Psoas muscle (tissue), 8 donors: ENCODE measurements at places on chromosomes 12 and 14. TPM values are rescaled to one million over a fixed set of nuclear protein-coding genes. Genes with fewer than 3 reads are reported as not detected.

- peak overlapping the region; percentile 55 for H3K4me3 ChIP-seq
- no peak for DNase-seq
- no peaks in the 10 kb centered on the region for H3K27me3 ChIP-seq
- H3K36me3 ChIP-seq = no peaks in the 10 kb centered on the region
Measured at GRCh38 chr12:102484017-102484416, 3.7 kb upstream of the IGF1 start.

The TROAP gene
- 0.39 TPM for total RNA-seq

DNA sequence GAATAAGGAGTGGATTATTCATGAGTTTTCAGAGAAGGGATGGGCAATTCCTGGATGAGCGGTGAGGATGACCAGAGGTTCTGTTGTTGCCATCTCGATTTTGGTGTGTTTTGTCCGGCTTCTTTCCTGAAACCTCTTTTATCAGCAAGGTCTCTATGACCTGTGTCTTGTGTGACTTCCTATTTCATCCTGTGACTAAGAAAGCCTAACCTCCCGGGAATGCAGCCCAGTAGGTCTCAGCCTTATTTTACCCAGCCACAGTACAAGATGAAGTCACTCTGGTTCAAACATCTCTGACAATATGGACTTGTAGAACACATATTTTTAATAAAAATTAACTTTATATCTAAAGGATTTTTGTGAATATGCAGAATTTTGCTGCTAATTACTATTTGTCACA is 716.4 kb downstream of the FSCB start:
- H3K27ac ChIP-seq = no peak overlapping the region
- DNase-seq = no peak
- no peaks in the 10 kb centered on the region for H3K27me3 ChIP-seq
- no peaks in the 10 kb centered on the region for H3K36me3 ChIP-seq
- no peaks in the 10 kb centered on the region for H3K4me1 ChIP-seq
- no peak overlapping the region for H3K4me3 ChIP-seq

DNA sequence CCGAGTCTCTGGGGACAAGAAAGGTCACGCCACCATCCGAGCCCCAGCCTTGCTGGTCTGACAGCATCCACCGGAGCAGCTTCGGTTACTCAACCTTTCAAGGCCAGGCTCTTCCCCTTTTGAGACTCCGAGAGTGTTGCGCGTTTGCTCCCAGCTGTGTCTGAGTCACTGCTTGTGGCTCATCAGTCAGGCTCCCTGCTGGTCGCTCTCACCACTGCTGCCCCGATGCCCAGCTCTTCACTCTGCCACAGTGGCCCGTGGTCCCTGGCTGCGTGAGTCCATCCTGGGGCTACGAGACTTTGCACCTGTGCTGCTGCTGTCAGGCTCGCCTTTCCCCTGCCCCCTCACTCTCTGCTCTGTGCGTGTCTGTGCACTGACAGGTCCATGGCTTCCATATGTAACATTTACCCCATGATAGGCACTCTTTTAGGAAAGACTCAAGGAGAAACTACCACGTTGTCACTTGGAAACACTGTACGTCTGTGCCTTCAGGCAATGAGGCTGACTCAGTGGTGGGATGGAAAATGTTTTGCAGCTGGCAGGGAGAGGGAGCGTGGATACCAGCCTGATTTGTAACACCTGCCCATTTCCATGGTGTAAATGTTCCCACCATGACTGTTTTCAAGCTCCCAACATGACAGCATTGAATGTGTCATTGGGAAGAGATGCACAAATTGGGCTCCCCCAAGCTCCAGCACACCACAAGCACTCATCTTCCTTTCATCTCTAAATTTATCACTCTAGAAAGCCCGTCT is 350.7 kb downstream of the TMEM132D start:
- DNase-seq = no peak
- H3K36me3 ChIP-seq = no peaks in the 10 kb centered on the region
- no peaks in the 10 kb centered on the region for H3K4me1 ChIP-seq
- no peak overlapping the region for H3K27ac ChIP-seq
- no peaks in the 10 kb centered on the region for H3K27me3 ChIP-seq

- no peaks in the 10 kb centered on the region for H3K27me3 ChIP-seq
- no peak for DNase-seq
- no peaks in the 10 kb centered on the region for H3K4me1 ChIP-seq
- H3K27ac ChIP-seq = no peak overlapping the region
- H3K4me3 ChIP-seq = no peak overlapping the region
Measured at GRCh38 chr12:88509851-88510250, 70.4 kb downstream of the KITLG start.

- no peaks in the 10 kb centered on the region for H3K36me3 ChIP-seq
- no peak overlapping the region for H3K4me3 ChIP-seq
- DNase-seq = no peak
- no peaks in the 10 kb centered on the region for H3K27me3 ChIP-seq
- no peak overlapping the region for H3K27ac ChIP-seq
- peaks cover 8% of the 10 kb centered on the region for H3K4me1 ChIP-seq
Measured at GRCh38 chr14:100387450-100387849, 64.3 kb downstream of the SLC25A47 start.

The HOXC4 gene
- total RNA-seq = 1.6 TPM

DNA sequence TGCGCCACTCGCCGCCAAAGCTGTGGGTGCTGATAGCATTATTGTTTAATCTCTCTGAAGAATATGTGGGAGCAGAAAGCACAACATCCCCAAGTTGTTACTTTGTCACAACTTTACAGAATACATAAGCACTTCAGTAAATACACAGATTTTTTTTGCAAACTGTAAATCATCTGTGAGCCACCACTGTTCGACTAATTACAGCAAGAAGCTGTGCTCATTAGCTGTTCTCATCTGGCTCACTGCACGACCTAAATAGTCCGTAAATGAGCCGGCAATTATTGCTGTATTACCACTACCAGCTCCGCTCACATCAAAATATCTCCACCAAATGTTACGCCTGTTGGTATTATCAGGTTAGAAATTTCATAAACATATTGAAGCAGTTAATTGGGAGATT is 228.9 kb upstream of the PRKD1 start:
- no peaks in the 10 kb centered on the region for H3K4me1 ChIP-seq
- H3K36me3 ChIP-seq = no peaks in the 10 kb centered on the region
- no peaks in the 10 kb centered on the region for H3K27me3 ChIP-seq
- H3K27ac ChIP-seq = no peak overlapping the region
- H3K4me3 ChIP-seq = no peak overlapping the region

DNA sequence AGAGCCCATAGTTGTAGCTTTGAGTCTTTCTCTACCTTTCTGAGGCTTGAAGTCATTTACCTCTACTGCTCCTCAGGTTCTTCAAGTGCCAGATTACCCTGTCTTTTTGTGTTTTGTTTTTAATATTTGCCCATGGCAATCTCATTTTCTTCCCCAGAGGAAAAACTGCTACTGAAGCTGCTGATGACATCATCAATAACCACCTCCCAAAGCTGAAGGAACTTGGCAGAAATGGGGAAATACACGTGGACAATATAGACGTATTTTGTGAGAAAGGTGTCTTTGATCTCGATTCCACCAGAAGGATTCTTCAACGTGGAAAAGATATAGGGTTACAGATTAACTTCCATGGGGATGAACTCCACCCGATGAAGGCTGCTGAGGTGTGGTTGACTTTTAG is 17.1 kb downstream of the AMDHD1 start:
- no peaks in the 10 kb centered on the region for H3K36me3 ChIP-seq
- no peak overlapping the region for H3K4me3 ChIP-seq
- H3K4me1 ChIP-seq = no peaks in the 10 kb centered on the region
- H3K27me3 ChIP-seq = no peaks in the 10 kb centered on the region
- no peak overlapping the region for H3K27ac ChIP-seq

- no peak for DNase-seq
- H3K36me3 ChIP-seq = no peaks in the 10 kb centered on the region
- no peaks in the 10 kb centered on the region for H3K27me3 ChIP-seq
- H3K4me3 ChIP-seq = no peak overlapping the region
- no peaks in the 10 kb centered on the region for H3K4me1 ChIP-seq
Measured at GRCh38 chr12:7729746-7730145, 17.4 kb downstream of the CLEC4C start.

The TTC8 gene
- 2.2 TPM for total RNA-seq

The C1S gene
- total RNA-seq = 49.0 TPM

The FRMD6 gene
- 5.5 TPM for total RNA-seq

DNA sequence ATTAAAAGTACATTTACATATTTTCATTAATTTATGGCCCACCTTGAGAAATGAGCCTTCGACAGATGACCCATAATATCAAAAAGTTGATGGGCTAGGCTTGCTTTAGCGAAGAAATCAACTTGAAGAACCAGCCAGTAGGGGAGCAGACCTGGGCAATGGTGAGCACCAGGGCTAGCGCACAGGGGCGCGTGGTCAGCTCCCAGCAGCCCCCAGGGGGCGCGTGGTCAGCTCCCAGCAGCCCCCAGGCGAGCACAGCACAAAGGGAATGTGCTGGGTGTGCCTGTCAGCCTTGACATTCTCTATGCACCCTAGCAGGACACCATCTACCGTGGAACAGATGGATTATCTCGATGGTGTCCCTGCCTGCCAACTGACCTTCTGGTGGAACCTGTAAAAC is 15.3 kb upstream of the SOX5 start:
- H3K4me3 ChIP-seq = no peak overlapping the region
- no peak overlapping the region for H3K27ac ChIP-seq
- H3K4me1 ChIP-seq = no peaks in the 10 kb centered on the region
- DNase-seq = no peak
- H3K27me3 ChIP-seq = no peaks in the 10 kb centered on the region

- DNase-seq = peak; percentile 69
- H3K36me3 ChIP-seq = peaks cover 30% of the 10 kb centered on the region
- H3K4me1 ChIP-seq = peaks cover 30% of the 10 kb centered on the region
- no peaks in the 10 kb centered on the region for H3K27me3 ChIP-seq
Measured at GRCh38 chr14:60722357-60723115, 1.6 kb downstream of the SIX4 start.

GRCh38 chr12:108335349-108336119 is 3.6 kb downstream of the CMKLR1 start:
- H3K27me3 ChIP-seq = no peaks in the 10 kb centered on the region
- H3K36me3 ChIP-seq = no peaks in the 10 kb centered on the region
- no peak overlapping the region for H3K27ac ChIP-seq
- DNase-seq = no peak
- H3K4me1 ChIP-seq = no peaks in the 10 kb centered on the region
- no peak overlapping the region for H3K4me3 ChIP-seq
